ENCODE measurements at places on chromosomes 5 and 9. TPM values are rescaled to one million over a fixed set of nuclear protein-coding genes. Genes with fewer than 3 reads are reported as not detected.
A peak's percentile ranks its signal among the peaks of the same experiment; 100 is the strongest.

DNA sequence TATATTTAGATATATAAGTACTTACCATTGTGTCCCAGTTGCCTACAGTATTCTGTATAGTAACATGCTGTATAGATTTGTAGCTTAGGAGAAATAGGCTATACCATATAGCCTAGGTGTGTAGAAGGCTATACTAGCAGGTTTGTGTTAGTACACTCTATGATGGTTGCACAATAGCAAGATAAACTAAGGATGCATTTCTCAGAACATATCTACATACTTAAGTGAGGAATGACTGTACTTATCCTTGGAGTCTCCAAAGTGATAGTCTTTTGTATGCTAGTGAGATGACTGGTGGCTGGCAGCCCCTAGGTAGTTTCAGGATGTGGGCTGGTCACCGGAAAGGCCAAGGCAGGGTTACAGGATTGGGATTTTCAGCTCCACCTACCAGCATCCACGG, 208.7 kb downstream of the ARHGEF28 start:
- DNase-seq = no peak

DNA sequence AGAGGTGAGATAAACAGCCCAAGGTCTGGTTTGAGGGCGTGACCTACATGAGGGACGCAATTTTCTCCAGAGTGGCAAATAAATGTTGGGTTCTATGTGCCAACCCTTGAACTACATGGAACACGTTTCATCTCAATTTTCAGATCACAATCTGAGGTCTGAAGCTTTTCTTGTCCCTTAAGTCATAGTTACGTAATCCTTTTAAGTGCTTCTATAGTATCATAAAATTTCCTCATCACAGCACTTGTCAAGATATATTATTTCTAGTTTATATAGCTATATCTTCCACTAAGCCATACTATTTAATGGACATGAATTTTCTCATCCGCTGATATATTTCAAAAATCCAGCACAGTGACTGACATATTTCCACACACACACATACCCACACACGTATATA, 53.1 kb upstream of the GRIN3A start:
- DNase-seq = no peak

GRCh38 chr5:173329491-173330337, 1.5 kb upstream of the STC2 start:
- DNase-seq = peak; percentile 72

The ATP10B gene
- not detected for total RNA-seq

Measured in activated naive CD8-positive, alpha-beta T cell treated with anti-CD3 and anti-CD28 coated beads, Interleukin-2, amount 10 ng/mL, durations not matched to agents 7 days and 5 days (primary cell).